ENCODE measurements at places on chromosomes 6 and 20.

GRCh38 chr6:125857846-125858245, 67.1 kb downstream of the NCOA7 start:
- DNase-seq = no peak

GRCh38 chr6:38155621-38156204, 336.2 kb downstream of the ZFAND3 start:
- no peak for DNase-seq

GRCh38 chr6:13339863-13340630, 11.7 kb upstream of the TBC1D7 start:
- DNase-seq = no peak

GRCh38 chr20:16263582-16263981, 309.7 kb downstream of the KIF16B start:
- no peak for DNase-seq

- no peak for DNase-seq
These were observed 50.2 kb downstream of the NCOA3 start for GRCh38 chr20:47551841-47552240.

DNA sequence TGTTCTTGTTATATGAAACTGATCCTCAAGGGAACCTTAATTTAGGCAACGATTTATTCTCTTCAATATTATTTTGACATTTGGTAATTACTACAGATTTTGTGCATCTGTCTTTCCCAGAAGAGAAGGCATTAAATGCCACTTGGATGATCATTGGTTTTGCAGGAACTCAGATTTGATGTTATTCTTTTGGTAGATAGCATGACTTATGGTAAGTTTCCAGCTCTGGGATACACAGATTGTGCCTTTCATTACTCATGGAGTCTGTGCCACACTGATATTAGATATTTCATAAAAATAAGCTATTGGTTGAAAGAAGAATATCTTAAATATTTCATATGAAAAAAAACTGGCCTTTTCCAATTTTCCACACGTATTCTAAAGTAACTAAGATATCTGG, 120.1 kb downstream of the AIG1 start:
- DNase-seq = no peak

GRCh38 chr20:5630071-5630470, 120.1 kb upstream of the SHLD1 start:
- DNase-seq = no peak
